ENCODE measurements at places on chromosomes 13 and 19.
A peak's percentile ranks its signal among the peaks of the same experiment; 100 is the strongest.

- no peak for DNase-seq
These were observed 73.2 kb upstream of the MBNL2 start for GRCh38 chr13:97148894-97149293.

DNA sequence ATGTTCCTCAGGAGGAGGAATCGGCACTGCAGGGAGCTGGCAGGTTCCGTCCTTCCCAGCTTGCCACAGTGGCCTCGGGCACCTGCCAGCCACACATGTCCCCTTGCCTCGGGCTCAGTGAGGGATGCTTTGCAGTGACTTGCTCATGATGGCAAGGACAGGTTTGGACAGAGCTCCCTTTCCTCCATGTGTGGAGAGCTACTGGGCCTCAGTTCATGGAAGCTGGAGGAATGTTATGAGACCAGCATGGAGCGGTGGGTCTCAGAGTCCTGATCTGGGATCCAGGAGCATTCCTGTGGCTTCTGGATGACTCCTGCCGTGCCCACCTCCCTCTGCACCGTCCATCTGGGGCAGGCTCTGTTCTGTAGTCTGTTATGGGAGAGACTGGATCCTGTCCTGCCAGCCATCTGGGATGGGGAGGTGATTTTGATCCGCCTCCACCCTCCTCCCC lies 59.2 kb downstream of the SIPA1L3 start:
- DNase-seq = peak; percentile 27

DNA sequence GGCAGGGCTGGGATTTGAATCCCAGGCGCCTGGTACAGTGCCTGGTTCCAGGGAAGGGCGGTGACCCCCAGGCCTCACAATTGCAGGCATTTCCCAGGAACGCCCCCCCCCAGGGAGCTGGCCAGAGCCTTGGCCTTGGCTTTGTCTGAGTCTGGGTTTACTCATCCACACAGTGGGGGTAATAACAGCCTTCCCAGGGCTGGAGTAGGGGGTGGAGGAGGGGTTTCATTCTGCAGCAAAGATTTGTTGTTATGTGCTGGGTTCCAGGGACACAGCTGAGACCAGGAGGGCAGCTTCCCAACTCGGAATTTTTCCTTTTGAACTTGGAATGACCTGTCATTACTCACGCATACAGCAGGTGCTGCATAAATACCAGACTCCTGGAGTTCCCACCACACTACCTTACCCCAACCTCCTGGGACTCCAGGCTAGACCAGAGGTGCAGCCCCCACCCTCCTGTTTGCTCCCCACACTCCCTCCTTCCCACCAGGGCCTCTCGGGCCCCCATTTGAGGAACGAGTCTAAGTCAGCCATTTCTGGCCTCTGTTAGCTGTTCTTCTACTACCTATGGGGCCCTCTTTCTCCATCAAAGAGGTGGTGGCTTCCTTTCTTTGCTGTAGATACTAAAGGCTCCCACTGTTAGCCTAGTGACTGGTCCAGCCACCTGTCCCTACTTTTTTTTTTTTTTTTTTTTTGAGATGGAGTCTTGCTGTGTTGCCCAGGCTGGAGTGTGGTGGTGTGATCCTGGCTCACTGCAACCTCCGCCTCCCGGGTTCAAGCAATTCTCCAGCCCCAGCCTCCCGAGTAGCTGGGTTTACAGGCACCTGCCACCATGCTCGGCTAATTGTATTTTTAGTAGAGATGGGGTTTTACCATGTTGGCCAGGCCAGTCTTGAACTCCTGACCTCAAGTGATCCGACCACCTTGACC lies 1.6 kb upstream of the ADAMTS10 start:
- no peak for DNase-seq

DNA sequence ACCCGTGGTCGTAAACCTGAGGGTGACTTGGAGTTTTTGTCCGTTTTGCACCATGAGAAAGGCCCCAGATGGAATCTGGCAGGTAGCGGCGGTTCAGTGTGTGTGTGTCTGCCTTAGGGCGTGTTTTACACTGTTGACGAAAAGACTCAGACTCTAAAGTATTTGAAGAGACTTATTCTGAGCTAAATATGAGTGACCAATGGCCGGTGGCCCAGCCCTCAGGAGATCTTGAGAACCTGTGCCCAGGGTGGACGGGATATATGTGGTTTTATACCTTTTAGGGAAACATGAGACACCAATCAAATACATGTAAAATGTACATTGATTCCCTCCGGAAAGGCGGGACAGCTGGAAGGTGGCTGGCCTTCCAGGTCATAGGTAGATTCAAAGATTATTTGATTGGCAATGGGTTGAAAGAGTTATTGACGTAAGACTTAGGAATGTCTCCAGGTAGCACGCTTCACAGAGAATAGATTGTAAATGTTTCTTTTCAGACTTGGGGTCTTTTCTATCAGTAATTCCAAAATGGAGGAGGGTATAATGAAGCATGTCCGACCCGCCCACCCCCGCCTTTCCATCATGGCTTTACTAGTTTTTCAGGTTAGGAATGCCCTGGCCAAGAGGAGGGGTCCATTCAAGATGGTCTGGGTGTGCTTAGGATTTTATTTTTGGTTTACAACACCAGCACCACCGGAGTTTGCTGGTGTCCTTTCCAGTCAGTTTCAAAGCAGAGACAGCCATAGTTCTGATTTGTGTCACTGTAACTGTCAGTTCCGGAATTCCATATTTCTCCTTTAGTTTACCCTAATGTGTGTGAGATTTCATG lies 1.0 kb upstream of the ZNF529 start:
- DNase-seq = no peak

GRCh38 chr13:90882551-90882950 lies 464.9 kb upstream of the MIR17HG start:
- DNase-seq = no peak

- DNase-seq = no peak
These were observed 5.5 kb upstream of the METTL21C start for GRCh38 chr13:102700088-102701031.

GRCh38 chr13:42855410-42855809 lies 74.0 kb downstream of the FAM216B start:
- no peak for DNase-seq

- no peak for DNase-seq
These were observed 7.9 kb upstream of the WBP4 start for GRCh38 chr13:41053384-41053826.

GRCh38 chr13:76735641-76736040 lies 150.6 kb downstream of the KCTD12 start:
- no peak for DNase-seq

- no peak for DNase-seq
These were observed 19.3 kb upstream of the KCTD15 start for GRCh38 chr19:33777351-33777750.

- no peak for DNase-seq
These were observed 13.7 kb upstream of the GPR183 start for GRCh38 chr13:99320693-99321481.

GRCh38 chr19:7739211-7739755 lies 7.4 kb upstream of the CLEC4G start:
- DNase-seq = no peak

DNA sequence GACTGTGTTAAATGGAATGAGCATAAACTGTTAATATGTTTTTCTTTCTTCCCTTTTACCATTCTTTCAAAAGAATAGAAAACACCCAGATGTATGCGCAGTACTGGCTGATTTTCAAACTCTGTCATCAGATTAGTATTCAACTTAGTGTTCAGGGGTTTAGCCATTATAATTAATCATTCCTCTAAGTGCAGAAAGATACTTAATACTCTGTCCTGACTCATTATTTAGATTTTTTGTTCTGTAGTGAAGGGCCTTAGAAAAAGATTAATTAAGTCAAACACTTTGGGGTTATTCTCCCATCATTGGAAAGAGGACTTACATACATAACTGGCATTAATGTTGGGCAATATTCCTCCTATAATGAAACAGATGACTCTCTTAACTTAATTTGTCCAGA lies 1316.7 kb upstream of the SLC10A2 start:
- no peak for DNase-seq

GRCh38 chr19:5693195-5694166 lies 3.4 kb downstream of the RPL36 start:
- DNase-seq = no peak

DNA sequence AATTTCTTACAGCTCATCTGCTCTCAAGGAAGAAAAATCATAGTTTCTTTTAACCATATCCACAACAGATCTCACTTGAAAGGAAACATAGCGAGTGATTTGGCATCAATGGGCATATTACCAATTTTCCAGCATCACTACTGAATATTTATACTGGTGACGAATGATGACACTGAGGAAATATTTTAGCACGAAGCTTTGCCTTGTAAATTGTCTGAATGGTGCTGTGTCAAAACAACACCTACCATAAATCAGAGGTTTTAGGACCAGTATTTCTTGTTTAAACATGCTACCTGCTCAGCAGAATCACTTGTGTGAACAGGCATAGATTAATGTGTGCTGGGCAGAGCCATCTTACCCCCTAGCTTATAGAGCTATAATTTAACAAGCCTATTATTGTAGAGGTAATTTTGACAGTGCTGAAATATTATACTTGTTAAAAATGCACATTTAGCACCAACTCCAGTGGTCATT lies 146.8 kb downstream of the ABCC4 start:
- no peak for DNase-seq

DNA sequence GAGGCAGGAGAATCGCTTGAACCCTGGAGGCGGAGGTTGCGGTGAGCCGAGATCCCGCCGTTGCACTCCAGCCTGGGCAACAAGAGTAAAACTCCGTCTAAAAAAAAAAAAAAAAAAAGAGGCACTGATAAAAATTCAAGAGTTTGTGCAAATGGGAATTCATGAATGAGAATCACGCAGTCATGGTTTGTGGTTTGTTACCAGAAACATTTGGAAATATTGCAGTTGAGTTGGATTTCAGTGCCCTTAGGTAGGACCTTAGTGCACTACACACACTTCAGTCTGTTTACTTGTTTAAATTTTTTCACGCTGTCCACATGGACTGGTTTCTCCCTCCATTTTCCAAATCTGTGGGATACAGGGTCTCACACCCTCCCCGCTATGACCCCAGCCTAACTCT lies 28.4 kb downstream of the ZNF844 start:
- DNase-seq = no peak

All from activated effector memory CD4-positive, alpha-beta T cell treated with anti-CD3 and anti-CD28 coated beads, Interleukin-2, amount 50 U/mL, for 16 hours (primary cell).